Activated T-helper 1 cell treated with anti-CD3 and anti-CD28 coated beads, Interleukin-2, amount 50 U/mL, for 16 hours (primary cell): ENCODE measurements at places on chromosomes 2 and 18.

- DNase-seq = no peak
Measured at GRCh38 chr2:168174756-168175155, 72.6 kb downstream of the STK39 start.

DNA sequence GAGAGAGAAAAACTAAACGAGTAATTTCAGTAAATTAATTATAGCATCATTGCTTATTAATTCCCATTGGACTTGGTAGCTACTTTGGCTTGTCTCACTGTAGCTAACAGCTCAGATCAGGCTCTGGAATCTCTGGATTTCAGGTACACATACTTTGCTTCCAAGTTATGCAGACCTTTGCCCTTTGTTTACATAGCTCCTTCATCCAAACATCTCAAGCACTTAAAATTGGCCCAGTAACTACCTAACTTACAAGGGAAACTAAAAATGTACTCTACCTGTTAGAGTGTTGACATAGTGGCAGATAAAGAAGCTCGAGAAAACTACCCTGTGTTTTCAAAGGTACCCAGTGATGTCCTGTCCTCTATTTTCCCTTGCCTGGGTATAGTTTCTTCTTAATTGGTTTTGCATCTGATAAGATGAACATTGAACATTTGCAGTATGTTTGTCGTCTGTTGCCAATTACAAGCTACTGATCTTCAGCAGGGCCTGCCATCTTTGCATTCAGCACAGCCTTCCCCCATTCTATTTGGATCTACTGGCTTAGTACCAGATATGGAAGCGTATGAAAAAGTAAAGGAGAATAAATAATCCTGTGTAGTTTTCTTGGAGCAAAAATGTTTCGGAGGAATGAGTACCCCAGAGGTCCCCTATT, 601.5 kb upstream of the FANCL start:
- DNase-seq = no peak

- DNase-seq = no peak
Measured at GRCh38 chr2:43215673-43216255, 10.6 kb downstream of the ZFP36L2 start.

DNA sequence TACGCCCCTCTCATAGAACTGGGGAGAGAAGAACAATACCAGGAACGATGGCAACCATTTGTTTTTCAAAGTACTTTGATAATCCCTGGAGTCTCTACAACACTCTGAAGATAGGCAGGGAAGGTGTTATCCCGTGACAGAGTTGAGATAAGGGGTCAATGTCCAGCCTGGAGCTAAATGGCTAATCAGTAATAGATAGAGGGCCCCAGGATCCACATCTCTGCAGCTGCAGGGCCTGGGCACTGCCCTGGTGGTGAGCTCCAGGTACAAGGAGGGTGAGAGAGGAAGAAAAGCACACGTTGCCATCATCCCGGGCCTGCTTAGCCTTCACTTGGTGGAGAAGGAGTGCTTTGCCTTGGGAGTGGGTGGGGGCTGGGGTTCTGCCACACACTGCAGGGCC, 260.6 kb downstream of the PRKCE start:
- no peak for DNase-seq

DNA sequence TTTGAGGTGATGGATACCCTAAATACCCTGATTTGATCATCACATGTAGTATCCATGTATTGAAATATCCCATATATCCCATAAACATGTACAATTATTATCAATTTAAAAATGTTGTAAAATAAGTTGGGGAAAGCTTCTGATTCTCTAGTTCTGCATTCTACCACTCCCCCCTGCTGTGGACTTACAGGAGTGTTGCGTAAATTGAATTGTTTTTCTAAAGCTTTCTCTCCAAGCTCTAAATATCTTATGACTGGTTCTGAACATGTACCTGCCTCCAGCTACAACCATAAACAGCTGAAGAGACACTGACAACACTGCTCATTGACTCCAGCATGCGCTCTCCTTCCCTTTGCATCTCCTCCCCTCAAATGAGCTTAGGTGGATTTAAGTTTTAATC, 145.2 kb downstream of the MGAT5 start:
- no peak for DNase-seq

- no peak for DNase-seq
Measured at GRCh38 chr2:42369532-42370229, 8.7 kb upstream of the COX7A2L start.

GRCh38 chr18:22694954-22695353, 238.2 kb upstream of the RBBP8 start:
- DNase-seq = no peak

DNA sequence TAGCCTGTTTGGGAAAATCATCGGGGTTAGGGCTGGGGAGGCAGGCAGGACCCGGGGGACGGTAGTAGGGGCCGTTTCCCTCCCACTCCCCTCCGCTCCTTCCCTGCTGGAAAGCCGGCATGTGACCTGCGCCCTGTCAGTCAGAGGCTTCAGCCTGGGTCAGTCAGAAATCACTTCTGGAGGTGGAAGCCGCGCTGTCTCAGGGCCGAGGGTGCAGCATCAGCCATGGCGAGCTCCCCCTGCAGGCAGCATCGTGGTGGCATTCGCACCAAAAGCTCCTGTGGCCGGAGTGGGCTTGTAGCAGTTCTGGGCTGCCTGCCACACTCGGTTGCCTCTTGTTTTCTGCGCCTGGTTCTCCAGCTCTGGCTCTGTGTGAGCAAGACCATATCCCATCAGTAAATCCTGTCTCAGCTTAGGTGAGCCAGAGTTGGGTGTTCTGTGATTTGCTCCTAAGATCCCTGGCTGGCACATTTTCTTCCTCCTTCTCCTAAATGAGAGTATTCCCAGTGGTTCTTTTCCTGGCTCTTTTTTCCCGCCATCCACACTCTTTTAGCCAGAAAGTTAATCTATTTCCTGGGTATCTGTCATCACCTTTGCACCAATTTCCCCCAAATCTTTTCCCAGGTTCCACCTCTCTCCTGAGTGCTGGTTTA, 123.9 kb upstream of the CD302 start:
- DNase-seq = peak; percentile 58

DNA sequence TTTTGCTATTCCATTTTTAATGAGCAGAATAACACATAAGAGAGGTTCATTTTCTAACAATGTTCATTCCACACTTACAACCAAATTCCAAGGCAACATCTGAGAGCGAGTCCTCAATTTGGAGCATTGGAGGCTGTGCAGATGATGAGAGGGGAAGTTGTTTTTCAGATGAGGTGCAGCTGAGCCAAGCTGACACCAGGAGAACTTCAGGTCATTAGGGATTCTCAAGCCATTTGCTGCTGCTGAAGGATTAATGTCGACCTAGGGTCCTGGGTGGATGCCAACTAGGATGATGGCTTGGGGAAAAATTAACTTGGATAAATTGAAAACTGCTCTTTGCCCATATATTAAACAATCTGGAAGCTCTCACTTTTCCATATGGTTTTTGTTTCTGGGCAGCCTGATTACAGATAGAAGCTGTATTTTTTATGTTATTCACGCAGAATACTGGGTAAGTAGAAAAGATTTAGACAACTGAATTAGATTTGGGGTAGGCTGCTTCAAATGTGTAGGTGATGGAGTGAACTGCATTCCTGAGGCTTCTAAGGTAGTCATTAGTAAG, 206.4 kb upstream of the SLC39A10 start:
- DNase-seq = no peak

DNA sequence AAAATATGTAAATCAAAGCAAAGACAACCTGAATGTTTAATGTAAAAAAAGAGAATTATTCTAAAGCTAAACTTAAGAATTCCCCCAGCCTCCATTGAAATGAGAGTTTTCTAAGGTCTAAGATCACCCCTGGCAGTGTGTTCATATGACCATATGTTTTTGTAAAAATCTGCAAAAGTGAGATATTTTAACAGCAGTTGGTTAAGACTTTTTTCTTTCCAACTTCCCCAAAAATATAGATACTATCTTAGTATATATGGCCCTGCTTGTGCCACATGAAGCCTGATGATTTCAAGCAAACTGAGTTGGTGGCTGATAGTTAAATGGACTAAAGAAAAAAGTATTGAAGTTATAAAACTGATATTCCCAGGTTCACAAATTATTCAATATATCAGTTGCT, 35.4 kb downstream of the ZNF804A start:
- DNase-seq = no peak

DNA sequence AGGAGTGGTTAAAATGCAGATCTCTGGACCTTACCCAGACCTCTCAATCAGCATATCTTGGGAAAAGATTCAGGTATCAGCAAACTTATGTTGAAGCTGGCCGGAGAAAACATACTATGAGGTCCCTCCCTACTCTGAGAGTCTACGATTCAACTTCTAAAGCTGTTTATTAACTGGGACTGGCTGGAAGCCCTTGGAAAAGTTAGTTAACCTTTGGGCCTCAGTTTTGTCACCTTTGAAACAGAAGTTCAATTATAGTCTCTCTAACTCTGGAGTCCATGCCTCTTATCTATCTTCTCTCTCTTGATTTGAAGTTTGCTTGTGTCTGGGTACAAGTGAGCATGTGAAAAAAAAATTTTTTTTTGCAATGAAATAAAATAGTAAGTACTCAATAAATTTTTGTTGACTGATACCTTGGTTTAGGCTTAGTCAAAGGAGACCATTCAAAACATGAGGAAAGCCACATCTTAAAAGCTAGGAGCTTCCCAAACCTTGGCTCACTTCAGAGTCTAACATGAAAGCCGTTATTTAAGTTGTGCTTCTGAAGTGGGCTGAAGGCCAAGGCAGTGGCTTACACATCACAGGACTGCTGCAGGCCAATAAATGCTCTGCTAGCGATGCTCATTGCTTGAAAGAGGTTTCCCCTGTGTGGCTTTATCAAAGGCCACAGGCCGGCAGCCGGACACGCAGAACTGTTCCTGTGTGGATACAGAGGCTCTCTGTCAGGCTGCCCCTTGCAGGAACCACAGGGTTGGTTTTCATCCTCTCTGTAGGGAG, 110.6 kb upstream of the FAM136A start:
- no peak for DNase-seq

DNA sequence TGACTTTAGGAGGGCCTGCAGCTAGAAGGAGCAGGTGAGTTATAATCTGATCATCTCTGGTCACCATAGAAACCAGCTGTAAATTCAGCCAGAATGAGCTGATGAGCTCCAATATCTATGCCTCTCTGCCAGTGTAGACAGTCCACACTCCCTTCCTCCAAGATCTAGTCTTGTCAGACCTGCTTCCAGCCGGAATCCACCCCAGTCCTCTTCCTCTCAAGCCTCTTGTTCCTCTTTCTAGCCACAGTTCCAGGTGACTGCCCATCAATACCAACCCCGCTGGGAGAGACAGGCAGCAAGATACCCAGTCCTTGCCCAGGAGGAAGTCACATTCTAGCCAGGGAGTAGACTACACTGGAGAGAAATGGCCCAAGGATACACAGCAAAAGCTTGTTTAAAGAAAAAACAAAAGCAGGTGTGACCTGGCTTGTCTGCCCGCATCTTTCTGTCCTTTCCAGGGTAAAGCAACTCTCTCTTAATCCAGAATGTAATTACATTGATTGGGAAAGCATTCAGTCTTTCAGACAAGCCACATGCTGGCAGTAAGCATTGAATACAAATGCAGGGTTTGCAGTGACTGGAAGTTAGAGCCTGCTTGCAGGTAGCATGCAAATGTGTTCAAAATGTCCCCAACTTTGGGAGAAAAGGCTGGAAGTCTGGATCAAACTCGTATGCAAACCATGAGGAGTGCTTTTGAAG, 9.0 kb upstream of the SLC35F6 start:
- no peak for DNase-seq

DNA sequence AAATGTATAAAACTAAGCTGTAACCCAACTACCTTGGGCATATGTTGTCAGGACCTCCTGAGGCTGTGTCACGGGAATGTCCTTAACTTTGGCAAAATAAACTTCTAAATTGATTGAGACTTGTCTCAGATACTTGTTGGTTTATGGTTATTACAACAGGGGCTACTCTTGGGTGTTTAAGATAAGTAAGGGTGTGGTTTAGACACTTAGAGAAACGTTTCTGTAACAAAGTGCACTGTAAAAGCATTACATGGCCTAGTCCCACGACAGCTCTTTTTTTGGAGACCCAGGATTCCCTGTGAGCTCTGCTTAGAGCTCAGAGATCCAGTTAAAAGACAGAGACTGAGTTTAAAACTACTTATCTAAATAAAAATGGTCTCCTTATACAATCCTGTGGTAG, 32.3 kb upstream of the LIPG start:
- DNase-seq = no peak

DNA sequence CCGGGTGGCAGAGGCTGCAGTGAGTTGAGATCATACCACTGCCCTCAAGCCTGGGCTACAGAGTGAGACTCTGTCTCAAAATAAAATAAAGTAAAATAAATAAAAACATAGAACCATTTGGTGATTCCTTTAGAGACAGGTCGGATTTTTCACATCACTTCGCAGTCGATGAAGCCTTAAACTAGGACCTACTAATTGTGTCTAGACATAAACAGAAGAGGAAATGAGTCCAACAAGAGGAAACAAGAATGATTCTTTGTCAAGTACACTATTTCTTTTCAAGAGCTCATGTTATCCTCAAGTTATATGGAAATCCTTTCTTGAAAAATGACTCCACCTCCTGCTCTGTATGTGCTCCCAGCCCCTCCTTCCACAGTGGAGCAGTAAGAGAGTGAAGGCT, 758.9 kb downstream of the DPP10 start:
- DNase-seq = no peak

DNA sequence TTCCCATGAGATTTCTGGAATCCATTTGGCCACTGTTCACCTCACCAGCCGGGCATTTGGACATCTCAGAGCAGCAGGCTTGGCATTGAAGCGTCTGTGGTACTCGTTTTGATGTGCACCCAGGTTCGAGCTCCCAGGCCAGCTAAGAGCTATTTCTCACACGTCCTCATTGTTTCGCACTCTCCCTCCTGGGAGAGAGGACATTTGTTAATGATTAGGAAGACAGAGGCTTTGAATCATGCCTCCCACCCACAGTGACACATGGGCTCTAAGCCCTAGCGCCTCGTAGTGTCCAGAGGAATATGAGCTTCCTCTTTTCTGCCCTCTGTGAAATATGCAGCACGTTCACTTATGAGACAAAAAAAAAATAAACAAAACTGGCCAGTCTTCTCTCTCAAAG, 361.8 kb downstream of the RND3 start:
- no peak for DNase-seq

GRCh38 chr2:132429941-132430573, 13.5 kb downstream of the GPR39 start:
- DNase-seq = no peak

DNA sequence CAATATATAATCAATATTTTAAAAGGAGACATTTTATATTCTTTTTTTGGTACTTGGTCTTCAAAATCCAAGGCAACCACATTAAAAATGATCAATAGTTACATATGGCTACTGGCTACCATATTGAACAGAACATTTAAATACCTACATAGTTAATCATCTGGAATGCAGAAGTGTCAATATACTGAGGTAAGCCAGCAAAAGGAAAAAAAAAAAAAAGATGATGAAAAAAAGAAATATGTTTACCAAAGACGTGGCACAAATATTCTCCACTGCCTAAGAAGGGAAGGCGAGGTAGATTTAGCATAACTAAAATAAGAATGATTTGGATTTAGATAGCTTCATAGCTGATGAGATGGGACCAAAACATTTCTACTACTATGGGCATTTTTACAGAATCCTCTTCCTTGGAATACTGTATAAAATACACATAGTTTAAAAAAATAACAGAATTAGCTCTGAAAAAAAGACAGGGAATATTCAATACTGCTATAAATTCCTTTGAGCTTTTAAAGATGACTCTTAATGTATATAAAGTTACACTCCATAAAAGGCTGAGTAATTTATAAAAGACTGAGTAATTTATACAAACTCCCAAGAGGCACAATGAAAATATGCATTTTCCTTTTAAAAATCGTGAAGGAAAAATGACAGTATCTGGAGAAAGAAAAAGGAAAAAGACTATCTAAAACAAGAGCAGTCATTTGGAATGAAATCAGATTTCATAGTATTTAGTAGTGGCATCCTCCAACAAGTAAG, 63.5 kb downstream of the CDH2 start:
- no peak for DNase-seq

GRCh38 chr2:19810637-19811036, 91.1 kb downstream of the TTC32 start:
- DNase-seq = no peak
